ENCODE measurements at places on chromosomes 5 and 9.

GRCh38 chr9:32551276-32552051 is 663 bp upstream of the SMIM27 start:
- peak; percentile 32 for DNase-seq

GRCh38 chr5:18920966-18921365 is 1067.0 kb downstream of the CDH18 start:
- no peak for DNase-seq

DNA sequence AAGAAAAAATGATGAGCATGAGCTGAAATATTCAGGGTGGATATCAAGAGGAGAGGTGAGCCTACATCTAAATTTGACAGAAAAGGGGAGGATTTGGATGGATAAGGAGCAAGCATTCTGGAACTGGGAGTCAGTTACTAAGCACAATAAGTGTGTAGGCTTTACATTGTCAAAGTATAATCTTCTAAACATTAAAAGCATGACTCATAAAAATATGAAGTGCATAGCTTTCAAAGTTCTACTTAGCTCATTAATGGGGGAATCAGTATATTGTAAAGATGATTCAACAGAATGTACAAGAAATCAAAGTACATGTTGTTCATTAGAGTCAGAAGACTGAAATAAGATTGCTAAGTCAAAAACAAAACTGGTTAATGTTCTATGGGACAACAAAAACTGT is 248.0 kb upstream of the GAS1 start:
- DNase-seq = no peak

DNA sequence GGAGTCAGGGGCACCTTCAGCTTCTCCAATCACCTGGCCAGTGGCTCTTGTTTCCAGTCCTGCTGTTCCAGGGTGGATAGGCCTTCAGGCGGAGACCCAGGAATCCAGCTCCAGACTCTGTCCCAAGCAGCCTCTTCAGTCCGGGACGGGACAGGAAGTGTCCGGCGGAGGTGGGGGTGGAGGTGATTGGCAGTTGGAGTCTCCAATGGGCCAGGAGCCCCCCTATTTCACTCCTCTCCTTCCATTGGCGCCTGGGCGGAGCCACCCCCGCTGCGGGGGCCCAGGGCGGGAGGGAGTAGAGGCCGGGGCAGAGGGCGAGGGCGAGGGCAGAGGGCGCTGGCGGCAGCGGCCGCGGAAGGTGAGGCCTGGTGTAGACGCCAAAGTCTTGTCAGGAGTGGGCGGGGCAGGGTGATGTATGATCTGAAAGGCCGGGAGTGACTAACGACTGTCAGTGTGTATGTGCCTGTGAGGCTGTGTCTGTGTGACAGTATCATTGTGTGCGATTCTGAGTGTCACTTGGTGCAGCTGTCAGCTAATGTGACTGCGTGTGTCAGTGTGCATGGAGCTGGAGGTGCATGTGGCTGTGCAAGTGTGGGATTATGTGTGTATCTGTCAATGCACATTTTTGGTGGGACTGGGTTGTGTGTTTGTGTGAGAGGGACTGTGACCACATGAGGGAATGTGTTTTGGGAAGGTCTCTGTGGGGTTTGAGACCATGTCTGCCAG is at the start of gene IL11RA:
Gene IL11RA (plus strand): TSS at position 310 of the 726 bp plus-strand sequence. CDS start 3,033 bp downstream, outside the sequence.
- DNase-seq = peak; percentile 79

- no peak for DNase-seq
These were observed 4.3 kb downstream of the SMIM33 start for GRCh38 chr5:139474890-139475791.

DNA sequence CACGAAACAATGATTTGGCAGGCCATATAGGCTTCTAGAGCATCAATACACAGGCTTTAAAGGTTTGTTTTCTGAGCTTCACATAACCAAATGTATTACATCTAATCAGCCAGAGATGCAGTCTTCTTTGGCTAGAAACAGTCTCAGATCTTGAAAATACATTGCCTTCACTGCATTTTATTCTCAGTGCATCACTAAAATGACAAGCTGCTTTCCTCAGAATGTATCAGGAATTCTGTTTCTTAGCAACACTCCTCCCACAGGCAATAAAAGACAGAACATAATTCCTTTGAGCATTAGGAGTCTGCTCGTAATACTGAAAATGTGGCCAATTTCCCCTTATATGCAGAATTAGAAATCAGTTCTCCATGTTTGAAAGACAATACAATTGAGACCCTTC is 36.9 kb downstream of the FEM1C start:
- DNase-seq = no peak

DNA sequence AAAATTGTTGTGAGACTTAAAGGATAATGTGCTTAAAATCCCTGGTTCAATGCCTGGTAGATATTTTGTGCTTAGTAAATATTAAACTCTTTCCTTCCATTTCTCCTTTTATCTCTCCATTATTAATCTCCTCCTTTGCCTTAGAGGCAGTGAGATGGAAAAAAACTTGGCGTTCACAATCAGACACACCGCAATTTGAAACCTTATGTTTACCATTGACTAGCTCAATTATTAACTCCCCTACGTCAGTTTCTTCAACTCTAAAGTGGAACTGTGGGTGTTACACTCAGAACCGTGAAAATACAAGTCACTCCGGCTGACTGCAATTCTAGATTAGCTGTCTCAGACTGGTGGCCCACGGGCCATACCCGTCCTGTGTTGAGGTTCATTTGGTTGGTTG is 327.2 kb downstream of the DEPDC1B start:
- no peak for DNase-seq

GRCh38 chr5:138463419-138464007 is 1.8 kb upstream of the EGR1 start:
- no peak for DNase-seq

DNA sequence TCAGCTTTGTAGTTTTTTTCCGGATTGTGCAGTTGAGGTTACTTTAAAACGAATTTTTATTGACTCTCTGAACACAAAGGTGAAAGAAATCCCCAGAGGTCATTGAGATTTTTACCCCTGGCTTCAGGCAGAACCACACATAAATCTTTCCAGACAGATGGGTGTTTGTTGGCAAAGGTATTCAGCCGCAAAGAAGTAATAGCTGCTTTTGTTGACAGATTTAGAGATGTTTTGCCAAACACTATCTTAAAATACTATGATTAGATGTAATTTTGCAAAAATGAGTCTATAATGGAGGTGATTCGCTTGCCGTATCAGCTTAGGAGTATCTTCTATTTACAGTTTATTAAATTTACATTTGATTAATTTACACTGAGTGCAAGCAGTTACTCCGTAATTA is 418.3 kb upstream of the CLINT1 start:
- DNase-seq = no peak

DNA sequence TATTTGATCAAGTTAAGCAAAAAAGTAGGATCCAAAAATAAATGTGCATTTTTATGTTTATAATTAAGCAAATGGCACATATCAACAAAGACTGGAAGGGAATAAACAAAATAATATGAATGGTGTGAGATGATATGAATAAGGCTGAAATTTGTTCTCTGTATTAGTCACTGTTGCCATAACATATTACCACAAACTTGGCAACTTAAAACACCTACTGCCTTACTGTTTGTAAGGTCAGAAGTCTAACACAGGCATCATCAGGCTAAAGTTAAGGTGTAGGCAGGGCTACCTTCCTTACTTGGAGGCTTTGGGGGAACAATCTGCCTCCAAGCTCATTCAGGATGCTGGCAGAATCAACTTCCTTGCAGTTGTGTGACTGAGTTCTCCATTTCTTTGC is 19.3 kb downstream of the PGGT1B start:
- no peak for DNase-seq

- no peak for DNase-seq
These were observed 79.7 kb downstream of the ZNF354C start for GRCh38 chr5:179139936-179140235.

GRCh38 chr9:91894536-91894935 is 55.5 kb downstream of the ROR2 start:
- no peak for DNase-seq

DNA sequence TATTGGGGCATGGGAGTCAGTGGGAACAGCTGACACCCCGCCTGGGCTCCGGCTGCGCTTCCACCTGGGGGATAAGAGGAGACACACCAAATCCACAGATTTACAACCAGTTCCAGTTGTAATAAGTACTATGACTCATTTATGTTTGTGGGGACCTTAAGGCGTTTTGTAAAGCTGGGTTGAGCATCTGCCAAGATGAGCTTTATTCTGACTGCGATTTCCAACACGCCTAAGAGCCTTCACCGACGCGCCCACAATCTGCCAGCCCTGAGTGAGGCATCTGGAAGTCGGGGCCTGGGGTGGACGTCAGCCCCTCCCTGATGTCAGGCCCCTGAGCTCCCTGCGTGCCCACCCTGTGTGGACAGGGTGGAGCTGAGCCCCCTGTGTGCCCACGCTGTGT is 14.3 kb upstream of the LHX3 start:
- DNase-seq = no peak

DNA sequence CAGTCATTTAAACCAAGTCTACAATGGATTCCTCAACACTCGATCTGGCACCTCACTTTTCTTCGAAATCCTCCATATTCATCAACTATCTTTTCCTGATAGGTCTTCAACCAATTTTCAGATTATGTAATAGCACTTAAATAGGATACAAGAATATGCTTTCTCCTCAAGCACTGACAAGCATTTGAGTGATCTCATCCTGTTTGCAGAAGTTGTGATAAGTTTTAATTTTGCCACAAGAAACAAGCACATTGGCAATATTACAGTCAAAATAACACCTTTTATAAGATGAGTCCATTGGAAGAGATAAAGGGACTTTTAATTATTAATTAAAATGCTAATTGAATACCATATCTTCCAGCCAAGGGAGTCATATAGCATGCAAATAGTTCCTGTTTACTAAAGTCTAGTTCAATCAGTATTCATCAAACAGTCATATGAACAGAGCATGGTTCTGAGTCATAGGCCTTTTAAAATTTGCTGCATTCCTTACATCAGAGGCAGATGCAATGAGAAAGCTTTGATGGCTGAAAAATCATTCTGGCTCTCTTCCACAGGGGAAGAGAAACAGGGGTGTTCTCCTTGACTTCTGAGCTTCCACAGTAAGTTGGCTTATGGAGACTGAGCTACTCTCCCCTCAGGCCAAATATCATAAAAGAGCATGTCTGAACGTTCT is 32.7 kb upstream of the ZCCHC9 start:
- no peak for DNase-seq

DNA sequence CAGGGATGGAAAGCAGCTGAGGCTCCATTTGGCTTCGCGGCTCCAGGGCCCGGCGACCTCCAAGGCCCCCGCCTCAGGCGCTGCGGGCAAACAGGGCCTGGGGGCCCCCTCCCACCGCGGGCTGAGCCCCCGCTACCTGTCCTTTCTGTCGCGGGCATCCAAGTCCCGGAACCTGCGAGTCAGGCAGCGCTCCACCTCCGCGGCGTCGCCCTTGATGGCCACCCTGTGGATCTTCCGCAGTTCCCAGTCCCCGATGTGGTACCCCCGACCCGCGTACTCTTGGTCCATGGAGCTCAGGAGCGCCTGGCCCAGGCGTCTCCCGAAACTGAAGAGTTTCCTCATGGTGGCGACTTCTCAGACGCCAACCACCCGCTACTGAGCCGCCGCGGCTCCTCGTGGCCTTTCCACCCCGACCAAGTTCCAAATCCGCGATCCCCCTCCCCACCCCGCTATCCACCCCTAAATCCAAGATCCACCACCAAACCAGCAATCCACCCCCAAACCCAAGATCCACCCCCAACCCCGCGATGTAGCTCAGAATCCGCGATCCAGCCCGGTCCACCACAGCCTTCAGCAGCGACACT is 86.5 kb upstream of the CCDC180 start:
- DNase-seq = no peak

DNA sequence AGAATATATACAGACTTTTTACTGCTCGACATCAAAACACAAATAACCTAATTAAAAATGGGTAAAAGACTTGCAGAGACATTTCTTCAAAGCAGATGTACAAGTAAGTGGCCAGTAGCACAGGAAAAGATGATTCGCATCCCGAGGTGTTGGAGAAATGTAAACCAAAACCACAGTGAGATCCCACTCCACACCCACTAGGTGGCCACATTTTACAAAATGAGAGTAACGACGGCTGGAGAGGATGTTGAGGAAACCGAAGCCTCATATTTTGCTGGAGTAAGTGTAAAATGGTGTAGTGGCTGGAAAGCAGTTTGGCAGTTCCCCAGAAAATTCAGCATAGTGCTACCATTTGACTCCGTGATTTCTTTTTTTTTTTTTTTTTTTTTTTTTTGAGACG is 21.3 kb upstream of the GBGT1 start:
- DNase-seq = no peak
